Activated naive CD8-positive, alpha-beta T cell treated with anti-CD3 and anti-CD28 coated beads, Interleukin-2, amount 10 ng/mL, durations not matched to agents 7 days and 5 days (primary cell): ENCODE measurements at places on chromosomes 2 and 18. TPM values are rescaled to one million over a fixed set of nuclear protein-coding genes. Genes with fewer than 3 reads are reported as not detected.

The MEP1B gene
- total RNA-seq: not detected

The GCG gene
- total RNA-seq: not detected

The HADHA gene
- 104 TPM for total RNA-seq

The PROKR1 gene
- not detected for total RNA-seq

The NDUFB3 gene
- 115 TPM for total RNA-seq

The GALNT3 gene
- 4.7 TPM for total RNA-seq

The IL1RN gene
- 2.1 TPM for total RNA-seq

The CPLX4 gene
- not detected for total RNA-seq

The DNMT3A gene
- total RNA-seq: 76.7 TPM

The UGT1A10 gene
- not detected for total RNA-seq

The EPB41L3 gene
- total RNA-seq: 3.4 TPM

The STPG4 gene
- total RNA-seq: 0.74 TPM

The CD302 gene
- 0.62 TPM for total RNA-seq

The MYCN gene
- not detected for total RNA-seq

The TSGA10 gene
- 8.0 TPM for total RNA-seq

The SRD5A2 gene
- not detected for total RNA-seq

The SCTR gene
- total RNA-seq: not detected

The FBLN7 gene
- 1.1 TPM for total RNA-seq

The SERPINB13 gene
- not detected for total RNA-seq

The SATB2 gene
- 0.11 TPM for total RNA-seq

The FAM110C gene
- 0.68 TPM for total RNA-seq

The FABP1 gene
- total RNA-seq: not detected

The ABCB11 gene
- 0.28 TPM for total RNA-seq

The IL1RL2 gene
- total RNA-seq: not detected

The MAB21L4 gene
- not detected for total RNA-seq

The SPP2 gene
- not detected for total RNA-seq

The IL37 gene
- total RNA-seq: not detected
